ENCODE measurements at places on chromosomes 5 and 9. TPM values are rescaled to one million over a fixed set of nuclear protein-coding genes. Genes with fewer than 3 reads are reported as not detected.

GRCh38 chr5:132447196-132447595, 43.4 kb downstream of the IRF1 start:
- H3K4me3 ChIP-seq: no peak overlapping the region
- DNase-seq: no peak
- no peaks in the 10 kb centered on the region for H3K36me3 ChIP-seq
- no peaks in the 10 kb centered on the region for H3K27me3 ChIP-seq
- peaks cover 17% of the 10 kb centered on the region for H3K4me1 ChIP-seq

- no peak overlapping the region for H3K27ac ChIP-seq
- no peaks in the 10 kb centered on the region for H3K36me3 ChIP-seq
- H3K4me3 ChIP-seq: no peak overlapping the region
- no peak for DNase-seq
Observed at GRCh38 chr9:7089406-7090193, 331.8 kb downstream of the KDM4C start.

DNA sequence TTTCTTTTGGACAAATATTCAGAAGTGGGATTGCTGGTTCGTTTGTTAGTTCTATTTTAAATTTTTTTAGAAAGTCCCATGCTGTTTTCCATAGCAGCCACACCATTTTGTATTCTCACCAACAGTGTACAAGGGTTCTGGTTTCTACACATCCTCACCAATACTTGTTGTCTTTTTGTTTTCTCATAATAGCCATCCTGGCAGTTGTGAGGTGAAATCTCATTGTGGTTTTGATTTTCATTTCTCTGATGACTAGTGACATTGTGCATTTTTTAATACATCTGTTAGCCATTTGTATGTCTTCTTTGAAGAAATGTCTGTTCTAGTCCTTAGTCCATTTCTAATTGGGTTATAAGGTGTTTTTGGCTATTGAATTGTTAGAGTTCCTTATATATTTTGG, 214.3 kb downstream of the ARRDC3 start:
- H3K36me3 ChIP-seq: peaks cover 4% of the 10 kb centered on the region
- no peak for DNase-seq
- no peak overlapping the region for H3K27ac ChIP-seq
- H3K27me3 ChIP-seq: no peaks in the 10 kb centered on the region
- H3K4me1 ChIP-seq: no peaks in the 10 kb centered on the region

DNA sequence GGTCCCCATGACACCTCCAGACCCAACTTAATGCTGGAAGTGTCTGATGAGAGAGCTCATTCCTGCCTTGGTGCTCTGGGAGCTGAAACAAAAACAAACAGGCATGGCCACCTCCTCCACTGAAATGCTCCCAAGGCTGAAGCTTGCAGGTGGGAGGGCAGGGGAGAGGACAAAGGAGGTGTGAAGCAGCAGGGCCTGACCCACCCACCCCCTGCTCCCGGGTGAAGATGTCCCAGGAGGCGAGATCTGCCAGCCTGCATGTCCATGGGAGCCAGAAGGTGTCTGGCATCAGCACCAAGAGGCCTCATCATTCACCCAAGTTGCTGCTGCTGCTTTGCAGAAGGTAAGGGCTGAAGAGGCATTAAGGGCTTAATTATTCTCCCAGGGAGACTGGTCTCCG, 4.2 kb upstream of the CCIN start:
- H3K4me1 ChIP-seq: peaks cover 11% of the 10 kb centered on the region
- H3K36me3 ChIP-seq: no peaks in the 10 kb centered on the region
- DNase-seq: peak; percentile 11
- H3K27ac ChIP-seq: peak overlapping the region; percentile 90

DNA sequence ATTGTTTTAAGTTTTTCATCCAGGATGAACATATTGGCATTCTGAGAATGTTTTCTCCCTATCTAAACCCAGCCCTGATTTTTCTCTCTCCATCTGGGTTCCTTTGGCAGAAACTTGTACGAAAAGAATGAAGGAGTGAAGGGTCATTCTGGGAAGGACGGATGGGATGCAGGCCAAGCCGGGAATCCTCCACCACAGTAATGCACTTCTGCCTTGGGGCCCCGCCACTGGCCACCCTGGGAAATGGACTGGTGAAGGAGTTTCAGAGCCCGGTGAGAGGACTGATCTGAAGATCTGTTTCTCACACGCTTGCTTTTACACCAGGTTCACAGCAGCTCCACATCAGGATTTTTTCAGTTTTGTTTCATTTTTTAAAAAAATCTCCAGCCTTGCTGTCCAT, 554.8 kb downstream of the BNC2 start:
- H3K4me3 ChIP-seq: no peak overlapping the region
- no peak overlapping the region for H3K27ac ChIP-seq
- H3K27me3 ChIP-seq: no peaks in the 10 kb centered on the region
- no peaks in the 10 kb centered on the region for H3K4me1 ChIP-seq
- DNase-seq: no peak
- no peaks in the 10 kb centered on the region for H3K36me3 ChIP-seq

DNA sequence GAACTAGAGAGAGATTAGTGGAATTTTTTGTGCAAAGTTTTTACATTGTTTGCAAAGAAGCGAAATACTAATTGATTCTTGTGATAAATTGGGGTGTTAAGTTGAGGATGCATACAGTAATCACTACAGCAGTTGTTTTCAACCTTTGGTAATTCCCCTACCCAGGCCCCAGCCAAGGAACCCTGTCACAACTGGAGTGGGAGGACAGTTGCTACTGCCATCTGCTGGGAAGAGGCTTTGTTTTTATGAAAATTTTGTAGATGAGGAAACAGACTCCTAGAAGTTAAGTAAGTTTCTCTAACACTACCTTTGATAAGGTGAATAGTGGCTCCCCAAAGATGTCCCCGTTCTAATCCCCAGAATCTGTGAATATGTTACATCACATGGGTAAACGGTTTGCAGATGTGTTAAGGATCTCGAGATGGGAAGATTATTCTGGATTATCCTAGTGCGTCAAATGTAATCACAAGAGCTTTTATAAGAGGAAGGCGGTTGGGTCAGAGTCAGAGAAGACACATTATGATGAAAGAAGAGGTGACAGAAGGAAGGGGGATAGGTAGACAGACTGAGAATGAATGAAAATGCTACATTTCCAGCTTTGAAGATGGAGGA, 34.0 kb upstream of the PPP1R2B start:
- no peaks in the 10 kb centered on the region for H3K4me1 ChIP-seq
- H3K27ac ChIP-seq: no peak overlapping the region
- H3K27me3 ChIP-seq: no peaks in the 10 kb centered on the region

- peaks cover 20% of the 10 kb centered on the region for H3K4me1 ChIP-seq
- H3K4me3 ChIP-seq: no peak overlapping the region
- DNase-seq: no peak
- H3K36me3 ChIP-seq: no peaks in the 10 kb centered on the region
Observed at GRCh38 chr5:132258102-132259068, 889 bp downstream of the PDLIM4 start.

DNA sequence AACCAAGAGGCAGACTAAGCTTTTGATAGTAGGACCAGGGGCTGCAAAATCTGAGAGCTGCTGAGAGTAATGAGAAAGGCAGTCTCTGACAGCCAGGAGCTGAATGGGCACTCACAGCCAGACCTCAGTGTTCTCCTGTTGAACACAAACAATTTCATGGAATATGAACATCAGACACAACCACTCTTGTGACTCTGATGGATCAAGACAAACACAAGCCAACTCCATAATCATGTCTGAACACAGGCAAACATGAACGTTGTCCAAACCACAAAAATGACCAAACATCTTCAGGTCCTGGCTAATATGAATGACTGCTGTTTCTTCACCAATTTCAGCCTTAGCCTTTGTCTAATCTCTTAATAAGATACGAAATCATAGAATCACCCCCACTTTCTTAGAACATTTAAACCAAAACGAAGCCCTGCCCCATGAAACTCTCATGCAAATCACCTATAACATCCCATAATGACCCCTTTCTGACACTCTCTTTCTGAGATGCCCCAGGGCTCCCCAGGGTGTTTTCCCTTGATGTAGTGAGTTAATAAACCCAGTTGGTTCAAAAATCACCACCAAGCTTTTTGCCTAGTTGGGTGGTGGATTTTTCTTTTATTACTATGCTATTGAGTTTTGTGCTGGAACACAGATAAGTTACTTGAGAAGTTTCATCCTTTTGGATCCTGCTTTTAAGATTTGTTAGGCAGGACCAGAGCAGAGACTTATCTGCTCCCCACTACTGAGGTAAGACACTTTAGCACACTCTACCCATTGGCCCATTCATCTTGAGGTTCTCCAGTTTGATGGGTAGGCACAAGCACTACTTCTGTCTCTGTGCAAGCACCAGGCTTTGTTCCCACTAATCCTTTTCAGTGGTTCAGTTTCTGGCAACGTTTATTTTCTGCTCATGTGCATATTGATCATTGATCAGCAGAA, 5.9 kb upstream of the ERAP2 start:
- no peaks in the 10 kb centered on the region for H3K27me3 ChIP-seq
- no peak overlapping the region for H3K4me3 ChIP-seq
- H3K4me1 ChIP-seq: no peaks in the 10 kb centered on the region
- H3K27ac ChIP-seq: no peak overlapping the region
- no peak for DNase-seq
- no peaks in the 10 kb centered on the region for H3K36me3 ChIP-seq

GRCh38 chr5:128241051-128241695, 157.6 kb downstream of the SLC12A2 start:
- H3K36me3 ChIP-seq: no peaks in the 10 kb centered on the region
- no peak for DNase-seq
- no peaks in the 10 kb centered on the region for H3K27me3 ChIP-seq
- no peaks in the 10 kb centered on the region for H3K4me1 ChIP-seq
- no peak overlapping the region for H3K27ac ChIP-seq

GRCh38 chr9:105683688-105684275, 10.6 kb upstream of the TMEM38B start:
- DNase-seq: no peak
- H3K36me3 ChIP-seq: no peaks in the 10 kb centered on the region
- no peaks in the 10 kb centered on the region for H3K4me1 ChIP-seq
- no peak overlapping the region for H3K27ac ChIP-seq
- no peak overlapping the region for H3K4me3 ChIP-seq
- no peaks in the 10 kb centered on the region for H3K27me3 ChIP-seq

GRCh38 chr5:118989816-118990215, 1.5 kb upstream of the DTWD2 start:
- H3K4me1 ChIP-seq: peaks cover 20% of the 10 kb centered on the region
- no peak for DNase-seq
- H3K36me3 ChIP-seq: no peaks in the 10 kb centered on the region
- H3K27me3 ChIP-seq: no peaks in the 10 kb centered on the region

GRCh38 chr9:108612513-108612912, 243.3 kb downstream of the ACTL7B start:
- no peaks in the 10 kb centered on the region for H3K27me3 ChIP-seq
- H3K4me3 ChIP-seq: no peak overlapping the region
- no peaks in the 10 kb centered on the region for H3K4me1 ChIP-seq

- H3K4me1 ChIP-seq: no peaks in the 10 kb centered on the region
- H3K4me3 ChIP-seq: no peak overlapping the region
- no peaks in the 10 kb centered on the region for H3K27me3 ChIP-seq
- no peak for DNase-seq
Observed at GRCh38 chr5:86329318-86329717, 288.4 kb upstream of the COX7C start.

DNA sequence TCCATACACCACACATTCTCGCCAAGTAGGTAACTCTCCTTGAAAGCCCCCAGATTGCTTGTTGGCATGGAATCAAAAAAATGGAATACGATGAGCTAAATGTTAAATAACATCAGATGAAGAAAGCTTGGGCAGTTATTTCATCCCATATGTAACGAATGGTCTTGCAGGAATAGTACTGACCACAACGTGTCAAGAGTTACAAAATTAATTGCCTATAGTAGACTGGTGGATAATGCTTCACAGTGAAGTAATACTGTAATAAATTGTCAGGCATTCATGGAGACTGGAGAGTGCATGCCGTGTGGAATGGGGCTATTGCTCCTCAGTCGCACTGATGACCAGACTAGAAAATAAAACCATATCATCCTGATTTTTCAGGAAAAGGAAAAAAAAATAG, 1628.7 kb downstream of the MAT2B start:
- DNase-seq: no peak
- no peak overlapping the region for H3K4me3 ChIP-seq
- H3K27ac ChIP-seq: no peak overlapping the region
- H3K4me1 ChIP-seq: no peaks in the 10 kb centered on the region
- no peaks in the 10 kb centered on the region for H3K27me3 ChIP-seq
- no peaks in the 10 kb centered on the region for H3K36me3 ChIP-seq

DNA sequence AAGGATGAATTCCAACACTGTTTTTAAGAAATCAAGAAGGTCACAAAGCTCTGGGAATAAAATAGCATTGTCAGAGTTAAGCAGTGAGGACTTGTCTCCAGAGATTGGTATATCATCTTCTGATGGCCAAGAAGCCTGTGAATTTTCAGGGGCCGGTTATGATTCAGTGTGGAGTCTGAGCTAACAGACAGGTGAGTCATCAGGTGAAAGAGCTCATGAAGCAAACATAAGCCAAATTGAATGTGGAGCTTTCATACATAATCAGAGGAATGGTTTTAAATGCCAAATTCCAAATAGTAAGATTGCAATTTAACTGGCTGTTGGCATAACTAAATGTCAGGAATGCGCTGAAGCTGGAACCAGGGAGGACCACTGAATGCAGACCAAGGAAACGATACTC, 494.2 kb downstream of the MTRR start:
- no peaks in the 10 kb centered on the region for H3K36me3 ChIP-seq
- no peak overlapping the region for H3K27ac ChIP-seq
- H3K27me3 ChIP-seq: no peaks in the 10 kb centered on the region
- no peak overlapping the region for H3K4me3 ChIP-seq
- DNase-seq: no peak

ANKRD31 gene
- 0.11 TPM for total RNA-seq

CBY3 gene
- not detected for total RNA-seq

PLPPR1 gene
- not detected for total RNA-seq

NR2F1 gene
- total RNA-seq: 66.7 TPM

RLN2 gene
- total RNA-seq: not detected

FBXO4 gene
- 12.9 TPM for total RNA-seq

RIC1 gene
- total RNA-seq: 18.4 TPM

ERGIC1 gene
- 267 TPM for total RNA-seq

CNTNAP3 gene
- total RNA-seq: 1.8 TPM

PCSK1 gene
- total RNA-seq: 0.39 TPM

FAM200C gene
- 1.9 TPM for total RNA-seq

FAT2 gene
- total RNA-seq: not detected

SLC6A19 gene
- not detected for total RNA-seq

GALNT12 gene
- 2.4 TPM for total RNA-seq

LPAR1 gene
- 19.3 TPM for total RNA-seq

CCNG1 gene
- 116 TPM for total RNA-seq

All from adrenal gland (tissue), 19 donors.